ENCODE measurements at places on chromosomes 6 and 20.

- DNase-seq: no peak
Observed at GRCh38 chr20:24365670-24366069, 103.8 kb upstream of the SYNDIG1 start.

GRCh38 chr6:3426091-3426926 lies 30.5 kb downstream of the SLC22A23 start:
- no peak for DNase-seq

- no peak for DNase-seq
Observed at GRCh38 chr6:168496997-168497331, 56.0 kb downstream of the SMOC2 start.

- DNase-seq: no peak
Observed at GRCh38 chr6:32932132-32932868, 8.5 kb downstream of the HLA-DMB start.

- DNase-seq: no peak
Observed at GRCh38 chr6:15672818-15673217, 10.0 kb upstream of the DTNBP1 start.

DNA sequence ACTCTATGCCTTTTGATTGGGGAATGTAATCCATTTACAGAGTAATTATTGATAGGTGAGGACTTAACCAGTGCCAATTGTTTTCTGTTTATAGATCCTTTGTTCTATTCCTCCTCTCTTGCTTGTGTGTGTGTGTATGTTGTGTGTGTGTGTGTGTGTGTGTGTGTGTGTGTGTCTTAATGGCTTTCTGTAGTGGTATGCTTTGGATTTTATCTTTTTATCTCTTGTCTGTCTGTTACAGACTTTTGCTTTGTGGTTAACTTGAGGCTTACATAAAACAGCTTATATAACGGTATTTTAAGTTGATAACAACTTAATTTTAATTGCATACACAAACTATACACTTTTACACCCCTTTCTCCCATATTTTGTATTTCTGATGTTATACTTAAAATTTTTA lies 54.7 kb downstream of the CDC5L start:
- DNase-seq: no peak

DNA sequence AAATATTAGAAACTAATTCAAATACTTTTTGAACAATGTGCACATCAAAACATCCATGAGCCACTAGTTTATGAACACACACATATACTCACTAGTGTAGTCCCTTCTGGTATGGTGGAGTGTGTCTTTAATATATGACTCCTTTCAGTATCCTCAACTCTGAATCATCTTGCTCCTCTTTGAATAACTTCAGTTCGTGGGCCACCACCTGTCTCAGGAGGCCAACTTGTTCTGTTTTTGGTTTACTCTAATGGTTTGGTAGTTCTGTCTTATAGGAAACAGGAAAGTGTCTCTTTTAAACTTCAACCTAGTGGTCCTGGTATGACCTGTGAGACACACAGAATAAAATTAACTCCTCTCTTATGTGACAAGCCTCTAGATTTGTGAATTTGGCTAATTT lies 55.6 kb downstream of the ZNF292 start:
- DNase-seq: no peak

GRCh38 chr20:50009521-50010454 lies 27.0 kb downstream of the SNAI1 start:
- no peak for DNase-seq

DNA sequence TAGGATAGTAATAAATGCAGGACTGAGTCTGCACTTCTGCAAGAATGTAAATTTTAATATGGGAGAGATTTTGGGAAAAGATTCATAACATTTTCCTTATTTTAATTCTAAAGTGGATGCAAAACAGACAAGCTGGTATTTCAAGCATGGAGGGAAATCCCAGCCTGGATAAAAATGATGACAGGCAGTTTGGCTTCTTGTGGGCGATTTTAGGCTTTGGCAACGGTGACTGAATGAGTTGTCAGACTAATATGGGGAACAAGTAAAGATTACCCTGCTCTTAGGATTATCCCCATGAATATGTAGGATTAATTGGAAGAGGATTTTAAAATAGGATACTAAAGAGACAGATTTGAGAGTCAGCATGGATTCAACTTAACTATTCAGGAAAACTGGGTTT lies 21.0 kb downstream of the OGFRL1 start:
- DNase-seq: no peak

- no peak for DNase-seq
Observed at GRCh38 chr6:116078522-116078921, 17.8 kb upstream of the FRK start.

DNA sequence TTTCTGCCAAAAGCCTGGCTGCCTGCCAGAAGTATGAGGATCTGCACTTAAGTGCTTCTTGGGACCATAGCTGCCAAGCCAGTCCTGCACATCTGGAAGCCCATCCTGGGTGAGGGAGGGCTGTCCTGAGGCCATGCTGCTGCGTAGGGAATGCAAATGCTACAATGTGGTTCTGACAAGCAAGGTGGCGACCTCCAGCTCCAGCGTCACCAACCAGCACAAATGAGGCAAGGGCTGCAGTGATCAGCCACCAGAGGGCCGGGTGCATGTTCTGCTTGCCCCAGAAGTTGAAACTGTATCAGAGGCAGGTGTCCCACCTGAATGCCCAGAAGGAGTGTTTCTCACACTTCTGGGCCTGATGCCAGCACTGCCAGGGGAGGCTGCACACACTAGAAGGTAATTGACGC lies 99.1 kb upstream of the KCNQ5 start:
- DNase-seq: no peak

All from amygdala (tissue), 56 donors.